ENCODE measurements at places on chromosomes 3 and 15.

- no peak for DNase-seq
Measured at GRCh38 chr15:77168616-77169015, 97.7 kb upstream of the TSPAN3 start.

DNA sequence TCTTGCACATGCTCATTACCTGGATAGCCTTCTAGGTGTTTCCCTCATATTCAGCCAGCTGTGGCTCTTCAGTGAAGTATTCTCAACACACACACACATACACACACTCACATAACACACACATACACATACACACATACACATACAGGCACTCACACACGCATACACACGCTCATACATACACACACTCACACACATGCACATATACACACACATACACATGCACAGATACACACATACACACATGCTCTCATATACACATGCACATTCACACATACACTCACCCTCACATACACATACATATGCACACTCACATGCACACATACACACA lies 41.2 kb downstream of the GRK7 start:
- DNase-seq, result no peak

DNA sequence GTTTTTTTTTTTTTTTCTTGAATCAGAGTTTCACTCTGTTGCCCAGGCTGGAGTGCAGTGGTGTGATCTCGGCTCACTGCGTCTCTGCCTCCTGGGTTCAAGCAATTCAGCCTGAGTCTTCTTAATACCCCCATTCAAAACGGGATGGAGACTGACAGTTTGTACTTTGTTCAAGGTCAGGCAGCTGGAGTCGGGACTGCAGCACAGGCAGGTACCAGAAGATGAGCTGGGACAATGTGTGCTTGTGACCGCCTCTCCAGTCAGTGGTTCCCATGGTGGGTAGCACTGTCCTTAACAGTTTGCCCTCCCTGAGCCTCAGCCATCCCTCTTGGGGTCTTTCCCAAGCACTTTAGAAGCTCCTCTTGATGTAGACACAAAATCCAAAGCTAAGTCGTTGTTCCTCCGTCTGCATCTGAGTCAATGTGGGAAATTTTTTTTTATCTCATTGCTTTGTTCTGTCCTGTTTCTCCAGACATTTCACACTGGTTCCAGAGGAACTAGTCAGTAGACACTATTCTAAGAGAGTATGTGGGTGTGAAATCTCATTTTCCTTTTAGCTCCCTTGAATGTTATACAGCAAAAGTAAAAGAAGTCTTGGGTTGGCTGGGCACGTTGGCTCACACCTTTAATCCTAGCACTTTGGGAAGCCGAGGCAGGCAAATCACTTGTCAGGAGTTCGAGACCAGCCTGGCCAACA lies 5.3 kb upstream of the TTLL13 start:
- no peak for DNase-seq

- DNase-seq, result no peak
Measured at GRCh38 chr15:68806220-68807060, 14.3 kb downstream of the ANP32A start.

- DNase-seq, result no peak
Measured at GRCh38 chr3:183620252-183620628, 15.2 kb upstream of the KLHL24 start.

- no peak for DNase-seq
Measured at GRCh38 chr3:36877930-36878685, 66.7 kb downstream of the TRANK1 start.

DNA sequence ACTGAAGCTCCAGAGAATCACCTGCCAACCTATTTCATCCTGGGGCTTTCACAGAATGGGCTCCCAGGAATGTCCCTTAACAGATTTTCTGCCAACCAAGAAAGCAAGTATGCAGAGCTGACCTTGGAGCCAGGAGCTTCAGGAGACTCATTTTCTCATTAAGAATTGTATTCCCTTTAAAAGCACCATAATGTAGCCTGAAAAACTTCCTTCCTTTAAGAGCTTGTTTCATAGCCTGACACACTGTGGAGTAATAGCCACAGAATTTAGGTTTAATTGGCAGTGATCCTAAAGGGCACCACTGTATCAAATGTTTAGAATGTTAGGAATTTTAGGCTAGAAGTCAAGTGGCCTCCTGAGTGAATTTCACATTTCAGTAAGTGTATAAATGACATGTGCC lies 309.8 kb downstream of the GBE1 start:
- no peak for DNase-seq

- no peak for DNase-seq
Measured at GRCh38 chr3:76034649-76035048, 249.3 kb upstream of the ZNF717 start.

GRCh38 chr3:83715307-83715706 lies 1243.5 kb upstream of the CADM2 start:
- no peak for DNase-seq

DNA sequence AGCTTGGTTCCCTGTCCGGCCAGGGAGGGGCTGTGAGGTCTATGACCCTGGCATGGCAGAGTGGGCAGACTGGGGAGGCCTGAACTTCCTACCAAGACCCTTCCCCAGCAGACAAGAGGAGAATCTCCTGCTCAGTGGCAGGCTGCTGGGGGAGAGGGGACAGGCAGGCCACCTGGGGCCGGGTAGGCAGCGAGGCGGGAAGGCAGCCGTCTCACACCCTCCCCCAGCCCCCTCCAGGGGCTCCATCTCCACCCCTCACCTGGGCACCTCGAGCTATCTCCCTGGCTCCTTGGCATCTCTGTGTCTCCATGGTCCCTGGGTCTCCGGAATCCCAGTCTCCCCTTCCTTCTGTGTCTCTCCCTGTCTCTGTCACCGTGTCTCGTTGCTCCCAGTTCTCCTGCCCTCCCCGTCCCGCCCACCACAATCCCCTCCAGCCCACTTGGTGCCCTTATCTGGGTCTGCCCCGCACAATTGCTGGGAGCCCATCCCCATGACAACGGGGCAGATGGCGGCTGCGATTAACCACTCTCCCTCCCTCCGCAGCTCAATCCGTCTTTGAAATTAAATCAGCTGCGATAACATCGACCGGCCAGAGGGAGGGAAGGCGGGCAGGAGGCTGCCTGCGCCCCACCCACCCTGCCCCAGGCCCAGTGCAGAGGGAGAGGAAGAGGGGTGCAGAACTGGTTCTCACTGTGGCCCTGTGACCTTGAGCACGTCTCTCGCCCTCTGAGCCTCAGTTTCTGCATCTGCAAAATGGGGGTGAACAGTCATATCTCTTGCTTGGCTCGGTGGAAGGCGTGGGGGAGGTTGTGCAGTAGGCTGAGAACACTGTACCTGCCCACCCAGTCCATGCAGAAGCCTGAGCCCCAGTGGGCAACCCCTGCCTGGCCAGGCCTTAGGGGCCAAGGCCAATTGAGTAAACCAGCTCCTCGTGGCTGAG lies 9.6 kb downstream of the DNAJB8 start:
- DNase-seq, result peak; percentile 80

- DNase-seq, result no peak
Measured at GRCh38 chr3:20503394-20504082, 317.5 kb upstream of the SGO1 start.

- DNase-seq, result no peak
Measured at GRCh38 chr3:154884952-154885351, 195.2 kb upstream of the MME start.

GRCh38 chr3:109927161-109927560 lies 589.8 kb upstream of the DPPA4 start:
- DNase-seq, result peak; percentile 39

GRCh38 chr15:23606226-23606625 lies 40.8 kb downstream of the MKRN3 start:
- DNase-seq, result no peak

- DNase-seq, result no peak
Measured at GRCh38 chr3:186268616-186269448, 93.2 kb downstream of the DGKG start.

DNA sequence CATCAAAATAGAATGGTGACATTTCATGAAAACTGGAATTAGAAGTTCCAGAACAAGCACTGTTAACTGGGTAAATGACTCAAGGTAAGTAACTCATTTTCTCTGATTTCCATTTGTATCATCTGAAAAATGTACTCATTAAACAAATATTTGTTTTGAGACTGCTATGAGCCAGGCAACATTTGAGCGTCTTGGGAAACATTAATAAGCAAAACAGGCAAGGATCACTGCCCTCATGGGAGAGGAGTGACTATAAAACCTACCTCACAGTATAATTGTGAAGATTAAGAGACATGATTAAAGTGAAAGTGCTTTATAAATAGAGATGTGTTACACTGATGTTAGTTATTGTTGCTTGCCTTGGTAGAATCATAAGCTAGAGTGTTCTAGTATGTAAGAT lies 711.8 kb upstream of the UBE2E2 start:
- no peak for DNase-seq

DNA sequence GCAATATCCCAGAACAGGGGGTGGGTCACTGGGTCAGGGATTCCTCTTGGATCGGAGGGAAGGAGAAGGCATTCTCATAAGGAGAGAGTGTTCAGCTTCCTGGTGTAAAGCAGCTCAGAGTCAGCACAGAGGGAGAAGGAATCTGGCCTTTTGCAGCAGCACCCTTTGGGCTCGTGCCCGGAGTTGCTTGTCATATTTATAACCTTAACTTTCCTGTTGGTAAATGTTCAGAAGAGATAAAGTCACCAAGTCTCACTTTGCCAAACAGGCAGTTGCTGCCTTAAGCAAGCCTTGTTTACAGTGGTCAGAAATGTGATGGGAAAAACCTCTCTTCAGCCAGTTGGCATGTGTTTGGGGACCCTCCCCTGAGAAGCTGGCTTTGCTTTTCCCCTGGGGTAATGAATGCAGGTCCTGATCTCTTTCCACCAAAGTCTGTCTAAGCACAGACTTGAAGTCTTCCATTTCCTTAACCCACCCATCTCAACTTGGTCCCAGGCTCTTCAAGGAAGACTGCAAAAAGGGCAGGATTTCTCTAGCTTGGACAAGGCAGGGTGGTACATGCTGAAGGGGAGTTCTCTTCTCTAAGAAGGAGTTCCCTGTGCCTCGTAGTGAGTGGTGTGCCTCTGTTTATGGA lies 206.9 kb upstream of the BHLHE40 start:
- DNase-seq, result no peak

DNA sequence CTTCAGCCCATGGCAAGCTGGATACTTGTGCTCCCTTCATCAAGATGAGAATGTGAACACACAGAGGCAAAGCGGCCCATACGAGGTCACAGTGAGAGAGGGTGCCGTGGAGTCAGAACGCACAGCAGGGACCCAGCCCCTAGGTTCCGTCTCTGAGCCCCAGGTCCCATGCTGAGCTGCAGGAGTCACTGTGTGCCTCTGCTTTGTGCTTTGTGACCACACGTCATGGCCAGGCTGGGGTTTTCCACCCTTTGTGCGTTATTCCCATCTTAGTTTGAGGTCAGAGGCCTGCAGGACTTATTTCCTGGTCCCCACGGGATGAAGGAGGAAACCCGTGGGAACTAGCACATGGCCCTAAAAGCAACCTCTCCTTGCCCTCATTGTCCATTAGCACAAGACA lies 140.3 kb downstream of the TJP1 start:
- DNase-seq, result no peak

- no peak for DNase-seq
Measured at GRCh38 chr3:11826628-11827265, 19.9 kb downstream of the TAMM41 start.

GRCh38 chr3:28286595-28286994 lies 45.2 kb downstream of the CMC1 start:
- DNase-seq, result peak; percentile 55

DNA sequence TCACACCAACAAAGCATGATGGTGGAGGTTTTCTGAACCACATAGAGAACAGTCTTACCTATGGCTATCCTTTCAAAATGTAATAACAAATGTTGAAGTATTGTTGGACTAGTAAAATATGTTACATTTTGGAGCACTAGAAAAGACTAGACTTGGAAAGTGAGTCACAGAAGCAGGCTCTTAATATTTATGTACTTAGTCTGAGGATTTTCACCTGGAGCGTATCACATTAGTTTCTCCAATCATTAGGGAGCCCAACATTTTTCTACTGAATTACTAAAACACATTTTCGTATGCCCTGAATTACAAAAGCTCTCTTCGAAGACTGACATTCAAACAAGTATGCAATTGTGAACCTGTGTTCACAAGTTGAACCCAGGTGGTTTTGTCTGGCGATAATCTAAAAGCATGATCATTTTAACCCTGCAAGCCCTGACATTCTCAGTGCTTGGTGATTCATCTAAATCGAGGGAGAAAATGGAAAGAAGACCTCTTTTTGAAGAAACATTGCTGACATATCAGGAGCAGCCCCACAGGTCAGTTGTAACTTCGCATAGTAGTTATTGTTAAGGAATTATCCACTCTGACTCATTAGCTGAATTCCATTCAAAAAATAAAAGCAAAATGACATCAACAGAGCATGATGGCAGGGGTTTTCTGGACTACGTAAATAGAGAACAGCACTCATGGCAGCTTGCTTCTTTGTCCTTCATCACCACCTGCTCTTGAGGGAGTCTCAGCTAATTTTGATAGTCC lies 679.8 kb upstream of the NECTIN3 start:
- no peak for DNase-seq

- no peak for DNase-seq
Measured at GRCh38 chr3:59367150-59367549, 317.3 kb upstream of the CFAP20DC start.

DNA sequence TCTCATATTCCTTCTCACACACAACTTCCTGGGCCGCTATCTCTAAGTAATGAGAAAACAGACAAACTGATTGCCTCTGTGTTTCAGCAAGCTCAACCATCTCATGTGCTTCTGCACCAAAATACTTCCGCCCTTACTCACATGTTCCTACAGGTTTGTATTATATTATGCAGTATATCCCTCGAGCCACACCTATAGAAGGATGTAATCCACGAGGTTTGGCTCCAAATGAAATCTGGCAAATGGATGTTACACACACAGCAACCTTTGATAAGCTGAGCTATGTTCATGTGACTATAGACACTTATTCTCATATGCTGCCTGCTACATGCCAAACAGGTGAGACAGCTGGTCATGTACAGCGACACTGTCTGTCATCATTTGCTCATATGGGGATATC lies 22.6 kb downstream of the CCRL2 start:
- DNase-seq, result no peak

DNA sequence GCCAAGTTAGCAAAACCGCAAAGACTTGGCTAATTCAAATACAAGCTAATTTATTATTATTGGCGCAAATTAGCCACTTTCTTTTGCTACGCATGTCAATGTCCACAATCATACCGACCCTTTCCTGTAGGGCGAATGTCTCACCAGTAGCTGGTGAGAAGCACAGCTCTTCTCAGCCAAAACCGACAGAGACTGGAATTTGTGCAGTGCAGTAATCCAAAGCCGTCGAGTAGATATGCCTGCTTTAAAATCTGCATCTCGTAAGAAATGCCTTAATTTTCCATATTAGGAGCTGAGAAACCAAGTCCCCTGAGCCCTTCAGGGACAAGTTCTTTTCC lies 614 bp upstream of the MINDY2 start:
- DNase-seq, result no peak

GRCh38 chr15:99704444-99704838 lies 28.8 kb downstream of the LYSMD4 start:
- DNase-seq, result peak; percentile 95

GRCh38 chr3:8239718-8240695 lies 261.6 kb upstream of the LMCD1 start:
- peak; percentile 66 for DNase-seq

- no peak for DNase-seq
Measured at GRCh38 chr3:52798978-52799476, 4.4 kb downstream of the ITIH3 start.

GRCh38 chr3:143101792-143102381 lies 17.7 kb upstream of the CHST2 start:
- DNase-seq, result no peak
